ENCODE measurements at places on chromosomes 5 and 9.

DNA sequence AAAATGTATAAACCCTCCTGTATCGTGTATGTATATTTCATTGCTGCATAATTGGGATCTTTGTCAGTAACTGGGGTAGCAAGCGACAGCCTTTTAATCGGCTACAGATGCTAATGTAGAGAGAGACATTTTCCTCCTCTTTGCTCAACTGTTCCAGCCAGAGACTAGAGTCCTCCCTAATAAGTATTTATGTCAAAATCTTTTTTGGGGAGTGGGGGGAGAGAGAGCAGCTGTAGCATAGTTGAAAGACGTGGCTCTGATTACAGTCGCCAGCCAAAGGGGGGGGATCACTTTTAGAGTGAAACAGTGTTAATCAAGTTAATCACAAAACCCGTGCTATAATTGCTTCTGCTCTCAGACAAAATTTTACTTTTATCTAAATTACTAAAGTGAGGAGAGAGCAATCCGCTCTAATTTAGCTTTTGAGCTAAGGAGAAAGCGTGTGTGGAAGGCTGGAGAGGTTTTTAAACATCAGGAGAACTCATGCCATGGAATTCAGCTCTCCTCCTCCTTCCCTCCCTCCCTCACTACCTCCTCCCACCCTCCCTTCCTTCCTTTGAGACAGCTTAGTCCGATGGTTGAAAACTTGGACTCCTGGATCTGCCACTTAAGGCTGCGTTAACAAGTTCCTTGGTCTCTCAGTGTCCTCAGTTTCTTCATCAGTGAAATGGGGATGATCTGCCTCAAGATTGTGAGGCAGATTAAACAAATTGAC lies 87.3 kb upstream of the ZNF618 start:
- DNase-seq: no peak

DNA sequence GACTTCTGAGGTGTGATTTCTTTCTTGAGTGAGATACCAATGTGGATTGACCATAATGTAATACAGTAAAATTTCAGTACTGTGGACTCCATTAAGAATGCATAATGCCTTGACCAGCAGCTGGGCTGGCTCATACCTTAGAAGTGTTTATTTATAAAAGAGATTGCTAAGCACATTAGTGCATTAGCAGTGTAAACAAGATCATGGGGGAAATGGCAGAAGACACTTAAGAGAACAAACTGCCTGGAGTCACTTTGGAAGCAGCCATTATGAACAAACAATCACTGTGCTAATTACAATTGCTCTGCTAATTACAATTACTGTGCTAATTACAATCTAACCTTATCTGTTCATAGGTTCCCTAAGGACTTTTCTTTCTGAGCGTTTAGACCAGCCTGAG lies 104.2 kb downstream of the TRIM32 start:
- no peak for DNase-seq

- no peak for DNase-seq
Observed at GRCh38 chr9:7089406-7090193, 331.8 kb downstream of the KDM4C start.

DNA sequence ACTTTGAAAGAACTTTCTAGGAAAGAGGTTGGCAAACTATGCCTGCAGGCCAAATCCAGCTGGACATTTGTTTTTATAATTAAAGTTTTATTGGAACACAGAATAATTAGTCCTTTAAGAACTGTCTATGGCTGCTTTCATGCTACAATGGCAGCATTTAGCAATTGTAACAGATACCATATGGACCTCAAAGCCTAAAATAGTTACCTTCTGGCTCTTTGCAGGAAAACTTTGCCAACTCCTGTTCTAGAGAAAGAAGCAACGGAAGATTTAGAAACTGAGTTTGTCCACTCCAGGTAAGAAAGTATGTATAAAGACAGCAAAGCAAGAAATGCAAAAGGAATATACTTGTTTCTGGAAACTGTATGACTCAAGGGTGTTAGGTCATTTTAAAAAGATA lies 281.7 kb upstream of the TRPM3 start:
- DNase-seq: no peak

- no peak for DNase-seq
Observed at GRCh38 chr9:21077781-21078180, at the start of gene IFNB1. Gene IFNB1, minus strand, starts transcription at chr9:21077942. Its CDS starts 73 bp downstream, at chr9:21077869.

GRCh38 chr5:128446-128845 lies 36.5 kb downstream of the PLEKHG4B start:
- no peak for DNase-seq

DNA sequence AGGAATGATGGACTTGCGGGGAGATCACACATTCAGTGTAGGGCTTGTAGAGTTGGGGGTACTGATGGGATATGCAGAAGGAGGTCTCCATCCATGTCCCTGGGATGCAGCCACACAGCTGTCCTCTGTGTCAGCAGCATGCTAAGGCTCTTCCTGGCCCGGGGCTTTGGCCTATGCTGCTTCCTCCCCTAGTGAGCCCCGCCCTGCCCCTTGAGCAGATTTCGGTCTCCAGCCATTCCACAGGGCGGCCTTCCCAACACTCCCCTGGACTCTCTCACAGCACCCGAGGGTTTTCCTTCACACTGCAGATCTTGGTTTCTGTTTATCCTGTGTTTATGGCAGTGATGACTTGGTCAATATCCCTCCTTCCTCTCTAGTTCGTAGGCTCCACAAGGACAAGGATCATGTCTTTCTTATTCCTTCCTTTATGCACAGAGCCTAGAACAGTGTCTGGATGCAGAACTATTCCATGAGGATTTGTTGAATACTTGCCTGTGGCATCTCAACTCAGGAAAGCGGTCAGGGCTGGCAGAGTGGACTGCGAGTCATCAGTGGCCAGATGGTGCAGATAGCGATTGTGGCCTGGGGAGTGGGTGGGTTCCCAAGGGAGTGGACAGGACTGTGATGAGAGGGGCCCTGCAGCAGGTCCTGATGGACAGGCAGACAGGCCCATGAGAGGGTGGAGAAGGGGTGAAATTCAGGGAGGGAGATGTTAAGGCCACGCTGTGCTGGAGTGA lies 114.2 kb downstream of the RGS3 start:
- no peak for DNase-seq

- DNase-seq: no peak
Observed at GRCh38 chr5:143398451-143399237, 4.8 kb downstream of the NR3C1 start.

DNA sequence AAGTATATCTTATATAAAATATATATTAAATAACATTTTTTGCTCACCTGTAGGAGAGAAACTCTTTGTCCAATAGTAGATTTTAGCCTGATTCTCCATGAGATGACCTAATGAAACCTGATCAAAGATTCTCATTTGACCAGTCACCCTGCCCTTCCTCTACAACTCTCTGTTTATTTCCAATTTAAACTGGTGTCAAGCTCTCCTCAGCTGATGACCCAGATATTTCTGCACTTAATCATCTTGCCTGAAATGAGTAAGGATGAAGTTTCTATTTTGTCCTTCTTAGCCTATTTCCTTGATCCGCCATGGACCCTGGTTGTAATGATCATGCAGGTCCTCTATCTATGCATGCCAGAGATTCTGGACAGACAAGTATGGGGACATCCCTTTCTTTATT lies 179.3 kb upstream of the FGF10 start:
- DNase-seq: no peak

- DNase-seq: no peak
Observed at GRCh38 chr9:86315078-86315477, 32.7 kb upstream of the ISCA1 start.

DNA sequence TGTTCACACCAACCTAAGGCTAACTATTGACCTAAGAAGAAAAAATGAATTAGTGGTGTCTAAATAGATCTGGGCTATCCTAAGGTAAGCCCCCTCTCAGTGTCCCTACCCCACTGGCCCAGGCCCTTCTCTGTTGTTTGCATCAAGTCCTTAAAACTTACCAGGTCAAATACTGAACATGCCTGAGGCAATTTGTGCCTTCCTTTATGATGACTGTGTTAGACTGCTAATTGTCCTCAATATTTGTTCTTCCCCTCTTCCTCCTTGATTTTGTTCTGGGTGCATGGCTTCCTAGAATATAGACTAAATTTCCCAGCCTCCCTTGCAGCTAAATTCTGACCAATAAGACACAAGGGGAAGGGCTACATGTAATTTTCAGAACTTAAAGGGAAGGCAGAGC lies 199.9 kb downstream of the ADAMTS12 start:
- no peak for DNase-seq

- peak; percentile 83 for DNase-seq
Observed at GRCh38 chr9:96619491-96620180, at the start of gene CDC14B. Gene CDC14B, minus strand, starts transcription at chr9:96619843. Its CDS starts 465 bp downstream, at chr9:96619378.

DNA sequence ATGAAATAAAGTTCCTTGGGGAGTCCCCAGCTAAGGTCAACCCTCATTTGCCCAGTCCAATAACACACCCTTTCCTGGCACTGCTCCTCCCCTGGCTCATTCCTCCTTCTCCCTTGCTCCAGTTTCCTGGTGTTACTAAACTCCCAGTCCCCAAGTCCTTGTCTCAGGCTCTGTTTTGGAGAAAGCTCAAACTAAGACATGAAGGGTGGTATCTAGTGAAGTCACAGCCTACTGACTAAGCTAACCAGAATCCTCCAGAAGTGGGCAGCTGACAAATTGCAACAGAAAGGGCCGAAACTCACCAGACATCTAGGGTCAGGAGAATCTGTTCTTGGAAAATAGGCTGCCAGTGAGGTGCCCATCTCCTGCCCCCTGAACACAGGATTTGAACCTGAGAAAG lies 118.7 kb upstream of the NEK6 start:
- no peak for DNase-seq

- no peak for DNase-seq
Observed at GRCh38 chr5:54533541-54534190, 16.1 kb downstream of the SNX18 start.

GRCh38 chr5:72138943-72139521 lies 31.8 kb downstream of the MAP1B start:
- DNase-seq: peak; percentile 30

DNA sequence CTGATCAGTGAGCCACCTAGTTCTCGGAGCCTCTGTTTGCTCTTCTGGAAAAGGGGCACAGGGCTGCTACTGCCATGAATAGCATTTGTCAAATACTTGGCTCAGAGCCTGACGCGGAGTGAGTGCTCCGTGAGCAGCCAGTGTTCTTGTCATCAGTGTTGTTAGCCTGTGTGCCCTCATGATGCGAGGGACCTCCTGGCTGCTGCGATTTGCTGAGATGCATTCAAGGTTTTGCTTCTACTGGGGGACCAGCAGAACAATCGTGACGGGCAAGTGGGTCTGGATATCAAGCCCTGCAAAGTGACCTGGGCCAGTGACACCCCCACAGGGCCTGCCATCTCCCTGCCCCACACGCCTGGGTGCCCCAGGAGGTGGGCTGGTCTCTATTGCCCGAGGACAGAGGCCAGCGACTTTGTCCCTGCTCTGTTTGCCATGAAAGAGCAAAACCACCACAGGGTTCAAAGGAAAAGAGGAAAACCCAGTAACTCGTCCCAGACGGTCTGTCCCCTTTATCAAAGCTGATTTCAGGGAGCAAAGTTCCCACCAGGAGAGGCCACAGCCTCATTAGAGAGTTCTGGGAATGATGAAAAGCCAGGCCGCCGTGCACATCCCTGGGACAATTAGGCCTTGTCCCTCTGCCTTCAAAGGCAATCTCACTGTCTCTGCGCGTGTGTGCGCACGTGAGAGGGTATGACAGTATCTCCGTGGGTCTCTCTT lies 86.5 kb upstream of the LMX1B start:
- no peak for DNase-seq

DNA sequence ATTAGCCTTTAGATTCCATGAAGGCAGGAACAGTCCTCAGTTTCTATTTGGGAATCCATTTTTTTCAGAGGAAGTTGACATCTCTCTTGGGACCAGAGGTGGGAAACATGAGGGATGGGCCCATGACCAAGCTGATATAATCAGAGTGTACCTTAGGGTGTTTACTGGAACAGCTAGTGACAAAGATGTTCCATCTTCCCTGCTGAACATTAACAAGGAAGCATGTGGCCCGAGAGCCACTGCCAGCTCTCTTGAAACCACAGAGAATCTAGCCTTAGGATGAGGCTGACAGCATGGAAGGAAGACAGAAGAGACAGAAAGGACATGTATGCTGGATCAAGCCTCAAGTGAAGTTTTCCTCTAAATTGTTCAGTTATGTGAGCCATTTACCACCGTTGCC lies 16.0 kb downstream of the AQP3 start:
- DNase-seq: no peak

DNA sequence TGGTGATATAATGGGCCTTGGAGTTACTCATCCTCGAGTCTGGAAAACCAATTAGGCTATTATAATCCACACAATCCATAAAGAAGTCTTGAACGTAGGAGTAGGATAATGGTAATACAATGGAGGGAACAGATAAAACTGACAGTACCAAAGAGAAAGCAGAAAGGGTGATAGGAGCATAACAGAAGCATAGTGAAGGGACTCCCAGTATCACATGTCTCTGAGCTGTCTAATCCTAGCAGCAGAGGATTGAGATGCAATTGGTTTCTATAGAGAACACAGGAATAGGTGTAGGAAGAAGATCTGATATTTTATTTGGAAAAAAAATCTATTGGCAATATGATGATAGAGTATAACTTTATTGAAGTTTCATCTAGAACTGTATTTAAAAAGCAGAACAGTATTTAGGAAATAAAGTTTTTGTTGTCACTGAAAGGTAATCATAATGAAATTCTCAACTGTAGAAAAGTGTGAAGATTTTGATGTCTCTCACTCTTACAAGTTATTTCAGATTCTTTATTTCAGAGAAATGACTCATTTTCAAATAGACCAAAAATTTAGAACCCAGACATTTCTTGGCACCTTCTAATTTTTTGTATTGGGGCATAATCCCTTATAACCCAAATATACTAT lies 25.4 kb downstream of the SRFBP1 start:
- no peak for DNase-seq

GRCh38 chr5:140574165-140574564 lies 9.5 kb downstream of the SLC35A4 start:
- DNase-seq: no peak

DNA sequence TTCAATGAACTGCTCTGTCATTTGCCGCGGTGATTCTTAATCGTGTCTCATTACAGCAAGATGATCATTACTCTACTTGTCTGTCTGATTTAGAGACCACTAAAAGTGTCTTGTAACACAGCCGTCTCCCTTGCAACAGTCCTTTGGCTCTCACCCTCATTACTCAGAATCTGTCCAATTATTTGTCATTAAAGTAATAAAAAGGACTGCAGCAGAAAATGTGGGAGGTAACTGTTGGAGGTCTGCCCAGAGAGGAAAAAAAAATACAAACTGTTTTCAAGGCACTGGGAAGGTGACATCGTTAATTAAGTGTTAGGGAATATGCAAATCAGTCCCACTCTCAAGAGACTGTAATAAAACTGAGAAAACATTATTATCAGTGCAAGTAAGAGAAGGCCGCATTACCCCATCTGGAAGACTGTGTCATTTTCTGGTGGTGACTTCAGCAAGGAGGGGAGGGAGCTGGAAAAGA lies 281.0 kb downstream of the RASEF start:
- no peak for DNase-seq

DNA sequence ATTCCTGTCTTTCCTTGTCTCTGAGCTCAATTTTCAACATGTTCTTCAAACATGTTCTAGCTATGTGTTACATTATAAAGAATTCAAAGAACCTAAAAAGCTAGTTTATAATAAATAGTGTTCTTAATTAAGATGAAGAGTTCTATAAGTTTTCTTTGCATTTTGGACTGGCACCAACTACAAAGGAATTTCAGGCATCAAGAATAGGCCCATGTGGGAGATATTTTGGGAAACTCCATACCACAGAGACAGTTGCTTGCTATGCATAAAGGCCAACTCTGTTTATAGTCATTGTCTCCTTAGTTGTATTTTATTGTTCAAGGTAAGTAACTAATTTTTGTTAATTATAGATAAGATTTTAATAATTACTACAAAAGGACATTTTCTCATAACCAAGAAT lies 4.5 kb downstream of the SLF1 start:
- no peak for DNase-seq

Measured in activated CD4-positive, alpha-beta T cell treated with anti-CD3 and anti-CD28 coated beads, Interleukin-2, amount 50 U/mL, for 48 hours (primary cell).